NCI-H2171 (cell line): ENCODE measurements at places on chromosomes 16 and 17.

DNA sequence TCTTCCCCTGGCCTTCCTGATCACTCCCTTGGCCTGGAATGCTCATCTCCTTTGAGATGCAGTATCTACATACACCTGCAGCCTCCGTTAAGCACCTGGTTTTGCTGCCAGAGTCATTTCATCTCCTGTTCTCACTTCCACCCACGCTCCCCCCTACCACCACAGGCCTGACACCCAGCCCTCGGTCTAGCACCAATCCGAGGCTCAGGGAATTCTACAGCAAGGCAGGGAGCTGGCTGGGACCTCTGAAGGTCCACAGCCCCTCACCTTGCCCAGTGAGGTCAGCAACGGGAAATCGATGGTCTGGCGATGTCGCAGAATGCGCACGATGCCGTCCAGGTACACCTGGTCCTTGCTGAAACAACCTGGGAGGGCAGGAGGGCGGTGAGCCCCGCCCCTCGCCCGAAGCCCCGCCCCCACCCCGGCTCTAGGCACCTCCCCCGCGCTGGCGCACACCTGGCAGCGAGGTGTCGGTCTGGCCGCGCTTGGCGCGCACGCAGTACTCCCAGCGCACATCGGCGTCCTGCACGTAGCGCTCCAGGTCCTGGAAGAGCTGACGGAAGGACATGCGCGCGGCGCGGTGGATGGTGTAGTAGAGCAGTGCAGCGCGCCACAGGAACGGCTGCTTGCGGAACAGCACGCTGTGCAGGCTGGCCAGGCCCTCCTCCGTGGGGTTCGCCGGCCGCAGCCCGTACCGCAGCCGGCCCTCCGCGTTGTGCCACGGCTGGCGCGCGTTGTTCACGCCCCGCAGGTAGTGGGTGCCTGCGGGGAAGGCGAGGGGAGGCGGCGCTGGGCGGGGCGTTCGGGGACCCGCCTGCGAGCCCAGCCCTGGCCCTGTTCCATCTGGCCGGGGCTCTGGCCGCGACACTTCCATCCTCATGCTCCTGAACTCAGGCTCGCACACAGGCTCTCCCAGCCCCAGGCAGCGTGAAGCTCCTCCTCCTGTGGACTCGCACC lies 5.7 kb downstream of the MATCAP1 start:
- peak; percentile 90 for DNase-seq

GRCh38 chr16:11473728-11474127 lies 113.0 kb downstream of the LITAF start:
- no peak for DNase-seq

- DNase-seq = no peak
These were observed 28.7 kb upstream of the DNAI2 start for GRCh38 chr17:74245145-74245831.

DNA sequence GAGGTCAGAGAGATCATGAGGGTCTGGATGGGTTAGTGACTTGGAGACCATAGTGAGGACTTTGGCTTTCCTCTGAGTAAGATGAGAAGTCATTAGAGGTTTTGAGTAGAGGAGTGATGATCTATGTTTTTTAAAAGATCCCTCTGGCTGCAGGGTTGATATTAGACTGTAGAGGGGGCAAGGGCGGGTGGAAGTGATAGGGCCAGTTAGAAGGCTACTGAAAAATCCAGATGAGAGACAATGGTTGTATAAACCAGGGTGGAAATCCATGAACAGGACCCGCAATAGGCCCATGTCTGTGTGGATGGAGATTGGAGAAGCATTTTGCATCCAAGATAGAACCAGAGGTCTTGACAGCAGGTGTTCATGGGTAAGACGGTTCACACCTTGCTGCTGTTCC lies 9.8 kb downstream of the ITGAL start:
- no peak for DNase-seq

DNA sequence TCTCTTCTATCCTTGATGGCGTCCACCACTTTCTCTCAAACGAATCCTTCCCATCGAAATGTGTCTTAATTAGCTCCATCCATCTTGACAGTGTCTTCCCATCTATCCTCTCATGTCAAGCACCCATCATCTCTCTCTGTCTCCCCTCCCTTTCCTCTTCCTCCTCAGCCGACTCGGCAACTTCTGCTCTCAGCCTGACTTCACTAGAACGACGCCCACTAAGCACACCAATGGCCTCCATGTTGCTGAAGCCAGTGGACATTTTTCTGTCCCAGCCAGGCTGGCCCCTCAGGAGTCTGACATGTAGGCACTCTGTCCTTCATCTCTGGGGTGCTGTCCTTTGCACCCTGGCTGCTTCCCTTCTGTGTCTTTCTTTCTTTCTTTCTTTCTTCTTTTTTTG lies 2.5 kb upstream of the SPATA20 start:
- no peak for DNase-seq

DNA sequence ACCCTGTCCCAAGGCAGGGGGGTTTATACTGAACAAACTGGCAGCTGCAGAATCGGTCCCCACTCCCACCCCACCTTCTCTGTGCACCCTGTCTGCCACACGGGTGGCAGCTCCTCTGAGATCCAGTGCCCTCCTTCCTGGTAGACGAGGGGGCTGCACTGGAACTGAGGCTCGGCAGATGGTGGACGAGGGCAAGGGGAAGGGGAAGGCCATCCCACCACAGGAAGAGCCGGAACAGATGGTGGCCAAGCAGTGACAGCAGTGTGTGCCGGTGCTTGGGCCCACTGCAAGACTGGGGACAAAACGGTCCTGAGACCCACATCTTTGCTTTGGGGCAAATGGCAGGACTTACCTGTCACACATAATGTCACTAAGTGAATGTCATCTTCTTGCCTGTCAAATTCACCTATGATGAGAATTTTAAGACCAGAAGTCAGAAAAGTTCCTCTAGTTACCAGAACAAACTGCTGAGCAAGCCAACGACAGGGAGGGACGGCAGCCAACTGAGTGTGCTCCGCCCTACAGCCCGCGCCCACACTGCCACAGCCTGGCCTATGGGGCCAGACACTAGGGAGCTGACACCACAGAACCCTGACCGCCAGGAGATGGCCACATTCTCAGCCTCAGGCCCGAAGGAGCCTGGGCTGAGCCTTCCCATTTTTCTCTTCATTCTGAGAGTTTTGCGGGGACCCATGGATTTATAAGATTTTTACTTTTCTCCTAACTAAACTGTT lies 14.4 kb downstream of the NTAN1 start:
- DNase-seq = no peak
